ENCODE measurements at places on chromosomes 6 and 20.

GRCh38 chr20:35207950-35208611, 18.4 kb upstream of the MMP24 start:
- peak; percentile 41 for DNase-seq

- peak; percentile 73 for DNase-seq
These were observed 142.2 kb downstream of the NFATC2 start for GRCh38 chr20:51400051-51400926.

DNA sequence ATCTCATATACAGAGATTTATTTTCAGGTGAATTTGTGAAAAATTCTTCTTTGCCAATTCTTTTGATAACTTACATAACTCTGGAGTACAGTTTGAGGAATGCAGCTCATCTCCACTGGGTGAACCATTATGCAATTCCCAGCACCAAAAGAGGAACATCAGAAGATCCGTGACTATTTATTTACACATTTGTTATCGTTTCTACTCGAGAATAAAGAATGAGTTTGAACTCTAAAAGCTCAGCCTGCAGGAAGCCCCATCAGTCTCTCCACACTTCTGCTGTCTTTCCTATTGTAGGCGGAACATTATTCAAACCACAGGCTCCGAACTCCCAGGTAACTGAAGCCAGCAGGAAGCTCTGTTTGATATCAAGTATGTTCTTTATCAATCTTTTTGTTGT, 95.9 kb upstream of the IFNGR1 start:
- DNase-seq, result no peak

GRCh38 chr6:33072508-33073100, 845 bp downstream of the HLA-DPA1 start:
- DNase-seq, result no peak

GRCh38 chr6:74117113-74117512, 421.1 kb downstream of the CD109 start:
- DNase-seq, result no peak

DNA sequence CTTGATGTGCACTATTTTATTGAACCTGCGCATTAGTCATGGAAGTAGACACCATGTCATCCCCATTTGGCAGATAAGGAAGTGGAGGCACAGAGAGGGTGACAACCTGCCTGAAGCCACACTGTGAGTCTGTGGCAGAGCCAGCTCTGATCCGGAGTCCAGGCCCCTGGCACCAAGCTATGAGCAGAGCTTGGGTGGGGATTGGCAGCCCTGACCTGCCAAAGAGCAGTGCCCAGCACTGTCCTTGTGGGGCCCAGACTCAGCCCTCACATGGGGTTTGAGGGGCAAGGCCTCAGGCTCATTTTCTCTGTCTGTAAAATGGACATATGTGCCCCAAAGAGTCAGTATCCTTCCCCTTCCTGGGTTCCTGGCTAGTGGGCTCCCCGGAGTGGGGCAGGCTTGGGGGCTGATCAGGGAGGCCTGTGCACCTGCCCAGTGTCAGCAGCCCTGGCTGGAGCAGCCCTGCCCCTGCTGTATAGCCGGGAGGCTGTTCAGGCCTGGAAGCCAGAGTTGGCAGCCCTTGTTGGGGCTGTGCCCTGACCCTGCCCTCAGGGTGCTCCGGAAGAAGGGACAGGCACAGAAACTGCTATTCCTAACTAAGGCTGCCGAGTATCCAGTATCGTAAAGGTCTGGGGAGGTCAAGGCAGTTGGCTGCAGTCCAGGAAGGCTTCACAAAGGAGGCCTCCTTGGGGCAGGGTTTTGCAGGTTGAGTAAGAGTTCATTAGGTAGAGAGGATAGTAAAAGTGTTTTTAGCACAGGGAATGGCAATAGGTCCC, 38.7 kb downstream of the TGM2 start:
- DNase-seq, result no peak

DNA sequence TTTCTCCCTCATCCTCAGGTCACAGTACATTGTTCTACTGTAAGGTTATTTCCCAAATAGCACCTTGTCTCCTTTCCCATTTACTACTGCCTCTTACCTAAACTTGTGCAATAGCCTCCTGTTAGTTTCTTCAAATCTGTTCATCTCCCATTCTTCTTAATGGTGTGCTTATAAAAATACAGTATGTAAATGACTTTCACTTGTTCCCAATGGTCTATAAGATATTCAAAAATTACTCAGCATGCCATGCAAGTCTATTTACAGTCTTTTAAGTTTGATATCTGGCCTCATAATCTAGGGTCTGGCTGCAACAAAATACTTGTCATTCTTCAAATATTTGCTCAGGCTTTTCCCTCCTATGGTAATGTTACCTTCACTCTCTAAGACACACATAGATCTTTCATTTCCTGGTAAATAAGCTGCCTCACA, 31.5 kb upstream of the RHAG start:
- no peak for DNase-seq

GRCh38 chr20:38373898-38374297, 27.6 kb downstream of the LBP start:
- no peak for DNase-seq

- no peak for DNase-seq
These were observed 326.7 kb downstream of the BCKDHB start for GRCh38 chr6:80433010-80433672.

DNA sequence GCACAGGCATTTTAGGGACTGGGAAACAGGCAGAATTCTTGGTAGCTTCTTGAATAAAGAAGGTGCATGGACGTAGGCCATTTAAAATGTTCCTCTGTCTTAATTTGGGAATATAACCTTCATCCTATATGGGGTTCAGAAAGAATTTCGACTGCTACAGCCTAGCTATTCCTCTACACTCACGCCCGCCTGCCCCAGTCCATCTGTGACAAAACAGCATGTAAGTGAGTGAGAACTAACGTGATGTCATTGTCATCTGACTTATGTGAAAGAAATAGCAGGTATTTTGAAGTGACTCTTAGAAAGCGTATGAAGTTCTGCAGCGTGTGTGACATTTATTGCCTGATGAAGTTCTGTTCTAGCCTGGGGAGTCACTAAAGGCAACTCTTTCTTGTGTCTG, 52.2 kb upstream of the SLC22A1 start:
- DNase-seq, result no peak

DNA sequence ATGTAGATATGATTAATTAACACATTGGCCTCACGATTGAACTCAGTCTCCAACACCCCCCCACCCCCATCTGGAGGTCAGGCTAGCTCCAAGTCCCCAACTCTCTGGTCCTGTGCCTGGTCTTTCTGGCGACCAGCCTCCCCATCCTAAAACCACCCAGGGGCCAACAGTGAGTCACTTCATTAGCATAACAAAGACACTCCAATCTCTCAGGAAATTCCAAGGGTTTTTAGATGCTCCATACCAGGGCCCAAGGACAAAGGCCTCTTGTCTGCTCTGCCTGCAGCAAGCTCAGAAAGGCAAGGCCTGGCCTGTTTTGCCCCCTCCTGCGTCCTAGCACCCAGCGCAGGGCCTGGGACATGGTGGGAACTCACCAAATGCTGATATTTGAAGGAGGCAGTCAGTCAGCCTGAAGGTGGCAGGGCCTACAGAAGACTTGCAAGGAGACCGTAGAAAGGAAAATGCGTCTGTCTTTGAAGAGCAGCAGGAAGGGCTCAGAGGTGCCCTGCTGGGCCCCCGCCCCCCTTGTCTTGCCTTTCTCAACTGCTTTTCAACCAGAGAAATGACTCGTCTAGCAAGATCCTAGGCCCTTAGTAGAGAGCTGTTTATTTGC, 184.7 kb downstream of the CDH4 start:
- no peak for DNase-seq

DNA sequence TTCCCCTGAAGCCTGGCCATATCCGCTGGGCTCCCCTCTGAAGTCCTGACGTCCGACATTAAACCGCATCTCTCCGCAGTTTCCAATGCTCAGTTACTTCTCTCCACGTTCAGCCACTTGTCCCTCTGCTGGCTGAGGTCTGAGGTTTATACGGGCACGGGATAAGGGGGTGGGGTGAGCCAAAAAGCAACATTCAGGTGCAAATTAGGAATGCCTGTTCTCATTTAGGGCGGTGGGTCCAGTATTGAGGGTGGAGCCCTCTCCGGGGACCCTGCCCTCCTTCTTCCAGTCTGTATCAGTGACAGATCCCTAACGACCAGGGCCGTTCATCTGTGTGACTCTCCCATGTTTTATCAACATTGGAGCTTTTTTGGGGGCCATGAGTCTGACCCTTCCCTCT, 1454.4 kb downstream of the HACE1 start:
- no peak for DNase-seq

DNA sequence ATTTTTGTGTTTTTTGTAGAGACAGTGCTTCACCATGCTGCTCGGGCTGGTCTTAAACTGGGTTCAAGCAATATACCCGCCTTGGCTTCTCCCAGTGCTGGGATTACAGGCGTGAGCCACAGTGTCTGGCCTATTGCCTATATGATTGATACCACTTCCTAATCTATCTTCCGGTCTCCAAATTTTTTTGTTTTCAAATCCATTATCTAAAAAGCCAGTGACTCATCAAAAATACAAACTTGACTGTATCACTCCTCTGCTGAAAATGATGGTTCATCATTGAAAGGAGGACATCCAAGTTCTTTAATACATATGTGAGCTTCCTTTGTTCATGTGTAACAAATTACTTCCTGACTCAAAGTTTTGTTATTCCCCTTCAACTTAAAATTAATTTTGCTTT, 35.5 kb downstream of the FAM8A1 start:
- no peak for DNase-seq

DNA sequence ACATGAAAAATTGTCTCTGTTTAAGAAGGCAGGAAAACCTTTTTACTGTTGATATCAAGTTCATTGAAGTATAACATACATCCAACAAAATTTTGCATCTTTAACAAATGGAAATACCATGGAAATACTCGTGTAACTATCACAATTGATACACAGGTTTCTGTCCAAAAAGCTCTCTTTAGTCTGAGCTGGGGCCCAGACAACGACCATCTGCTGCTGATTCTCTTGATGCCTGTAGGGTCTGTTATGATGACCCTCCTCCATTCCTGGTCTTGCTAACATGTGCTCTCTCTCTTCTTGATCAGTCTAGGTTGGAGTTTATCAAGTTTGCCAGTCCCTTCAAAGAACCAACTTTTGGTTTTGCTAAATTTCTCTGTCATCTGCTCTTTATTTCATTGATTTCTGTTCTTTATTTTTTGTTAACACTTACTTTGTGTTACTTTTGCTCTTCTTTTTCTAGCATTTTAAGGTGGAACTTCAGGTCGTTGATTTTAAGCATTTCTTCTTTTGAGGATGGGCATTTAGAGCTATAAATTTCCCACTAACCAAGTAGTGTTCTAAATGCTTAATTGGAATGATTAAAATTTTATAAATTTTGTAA, 116.8 kb downstream of the PSMB1 start:
- DNase-seq, result no peak

DNA sequence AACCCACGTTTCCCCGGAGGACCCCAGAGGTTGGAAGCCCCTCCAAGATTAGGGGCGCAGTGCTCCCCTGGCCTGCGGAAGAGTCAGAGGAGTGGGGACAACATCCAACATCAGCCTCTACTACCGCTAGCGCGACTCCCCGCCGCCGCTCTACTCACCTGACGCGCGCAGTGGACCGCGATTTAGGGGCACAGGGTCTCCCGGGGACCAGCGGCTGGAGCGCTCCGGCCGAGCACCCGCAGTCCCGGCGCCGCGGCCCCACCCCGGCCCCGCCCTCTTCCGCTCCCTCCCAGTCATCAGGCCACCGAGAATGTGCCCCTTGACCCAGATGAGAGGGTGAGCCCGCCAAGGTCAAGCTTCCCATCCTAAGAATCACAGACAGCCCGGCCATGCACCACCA, at the start of gene ZFP57:
TSS of gene ZFP57 (minus strand) at position 249 of the 400 bp plus-strand sequence. CDS start 4,149 bp downstream, outside the sequence.
- DNase-seq, result no peak

DNA sequence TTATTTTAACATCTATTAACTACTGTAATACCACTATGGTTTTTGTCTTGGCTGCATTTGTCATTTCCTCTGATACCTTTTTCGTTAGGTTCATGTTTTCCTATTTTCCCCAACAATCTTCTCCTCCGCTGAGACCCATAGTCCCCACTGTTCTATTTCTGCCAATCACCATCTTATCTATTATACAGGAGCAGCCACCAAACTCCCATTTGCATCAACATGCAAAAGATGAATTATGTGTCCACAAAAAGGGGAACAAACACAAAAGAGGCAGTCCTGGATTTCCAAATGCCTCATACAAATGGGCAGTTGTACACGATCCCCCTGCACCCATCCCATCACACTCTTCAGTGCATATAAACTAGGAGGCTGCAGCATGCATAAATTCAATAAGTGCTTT, 121.7 kb upstream of the MYLIP start:
- DNase-seq, result no peak

GRCh38 chr20:49560186-49560585, 7.8 kb downstream of the PTGIS start:
- no peak for DNase-seq

DNA sequence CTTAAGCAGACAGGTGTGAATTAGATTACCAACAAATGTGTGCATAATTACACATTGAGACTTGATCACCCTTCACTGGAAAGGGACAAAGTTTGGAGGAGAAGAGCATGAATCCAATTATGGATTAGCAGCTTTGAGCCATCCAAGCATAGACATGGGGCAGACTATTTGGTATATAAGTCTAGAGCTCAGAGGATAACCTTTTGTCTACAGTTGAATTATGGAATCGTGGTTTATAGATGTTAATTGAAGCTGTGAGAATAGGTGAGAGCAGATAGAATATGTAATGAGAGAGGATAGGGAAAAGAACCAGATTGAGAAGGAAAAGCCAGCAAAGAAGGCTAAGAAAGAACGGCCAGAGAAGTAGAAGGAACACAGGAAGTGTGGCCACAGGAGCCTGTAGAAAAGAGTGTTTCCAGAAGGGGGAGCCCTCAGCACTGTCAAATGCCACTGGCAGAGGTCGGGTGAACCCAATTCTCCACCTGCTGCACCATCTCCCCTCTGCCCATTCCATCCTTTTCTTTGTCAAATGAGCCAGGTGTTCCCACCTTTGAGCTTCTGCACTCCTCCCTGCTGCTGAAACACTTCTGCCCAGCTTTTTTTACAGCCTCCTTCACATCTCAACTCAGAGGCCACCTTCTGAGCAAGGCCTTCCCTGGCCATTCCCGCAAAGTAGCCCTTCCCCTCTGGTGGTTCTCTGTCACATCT, 7.3 kb downstream of the DNTTIP1 start:
- peak; percentile 45 for DNase-seq

GRCh38 chr6:56891754-56892153, 63.2 kb upstream of the BEND6 start:
- no peak for DNase-seq

DNA sequence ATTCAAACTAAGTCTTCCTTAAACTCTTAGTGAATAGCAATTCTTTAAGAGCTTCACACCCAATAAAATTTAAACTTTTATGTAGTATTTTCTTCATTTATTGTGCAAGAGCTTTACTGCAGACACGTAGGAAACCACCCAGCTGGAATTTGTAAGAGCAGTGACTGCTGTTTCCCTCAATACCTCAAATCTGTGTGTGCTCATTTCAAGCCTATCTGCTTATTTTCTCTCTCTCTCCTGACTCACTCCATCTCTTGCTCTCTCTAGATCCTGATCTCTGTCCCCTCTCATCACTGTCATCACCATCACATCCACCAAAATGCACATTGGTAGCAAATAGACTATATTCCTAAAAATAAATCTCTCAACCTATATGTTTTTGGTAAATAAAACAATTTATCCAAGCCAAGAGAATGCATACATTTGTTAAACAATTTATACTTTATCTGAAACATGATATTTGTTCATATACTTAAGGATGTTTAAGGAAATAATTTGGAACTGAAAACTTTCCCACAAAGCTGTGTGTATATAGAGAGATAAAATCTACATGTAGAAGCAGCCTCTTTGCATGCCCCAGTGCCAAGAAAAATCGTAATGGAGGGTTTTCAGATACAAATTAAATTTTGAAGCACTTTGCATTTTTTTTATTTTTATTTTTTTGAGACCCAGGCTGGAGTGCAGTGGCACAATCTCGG, 273.0 kb downstream of the TFAP2A start:
- no peak for DNase-seq

GRCh38 chr6:158784505-158784904, 34.7 kb downstream of the EZR start:
- DNase-seq, result no peak

Data from activated CD4-positive, alpha-beta T cell treated with anti-CD3 and anti-CD28 coated beads, Interleukin-2, amount 50 U/mL, for 24 hours (primary cell).